CD14-positive monocyte (primary cell): ENCODE measurements at places on chromosomes 4 and X.

DNA sequence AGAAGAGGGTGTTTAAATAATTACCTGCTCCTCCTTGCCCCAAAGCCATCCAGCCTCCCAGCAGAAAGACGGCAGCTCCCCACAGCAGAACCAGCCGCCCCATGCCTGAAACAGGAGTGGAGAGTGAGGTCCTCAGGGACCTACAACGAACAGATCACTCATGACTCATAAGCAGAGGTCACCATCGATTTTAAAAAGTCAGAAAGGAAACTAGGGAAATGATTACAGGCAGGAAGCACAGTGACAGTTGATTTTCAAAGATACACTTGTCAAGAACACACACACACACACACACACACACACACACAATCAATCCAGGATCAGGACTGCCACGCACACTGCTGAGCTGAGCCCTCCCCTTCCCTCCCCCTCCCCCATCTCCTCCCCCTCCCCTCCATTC lies at the start of gene CRLF2:
Gene CRLF2, minus strand, starts transcription at position 118 of the 400 bp plus-strand sequence. Its CDS starts 15 bp downstream, at position 103.
- DNase-seq = peak; percentile 91

GRCh38 chr4:145808021-145808650 lies 128.2 kb downstream of the C4orf51 start:
- DNase-seq = peak; percentile 68

DNA sequence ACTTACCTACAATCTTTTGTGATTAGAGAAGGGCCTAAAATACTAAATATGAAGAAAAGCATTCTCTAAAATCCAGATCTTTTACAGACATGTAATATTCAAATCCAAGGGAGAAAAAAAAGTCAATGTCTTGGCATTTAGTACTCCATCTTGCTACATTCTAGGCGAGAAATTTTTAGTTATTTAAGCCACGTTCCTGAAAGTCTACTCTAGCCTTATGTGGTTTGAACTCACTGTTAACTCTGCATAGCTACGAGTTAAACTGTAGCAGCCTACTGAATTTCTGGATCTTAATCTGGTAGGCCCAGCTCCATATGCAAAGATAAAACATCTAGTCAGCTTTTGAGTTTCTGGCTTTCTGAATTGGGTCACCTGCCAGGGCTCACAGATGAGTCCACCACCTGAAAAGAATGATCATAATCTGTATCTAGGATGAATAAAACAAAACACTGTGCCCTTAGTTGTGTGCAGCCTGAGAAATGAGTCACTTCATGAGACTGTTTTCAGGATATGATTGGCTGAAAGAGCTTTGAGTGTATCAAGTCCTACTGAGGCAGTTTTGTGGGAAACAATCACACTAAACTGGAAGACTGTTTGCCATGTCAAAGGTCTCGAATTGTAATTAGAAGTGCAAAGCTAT lies 3.2 kb upstream of the NEK1 start:
- no peak for DNase-seq

GRCh38 chr4:18816228-18816895 lies 794.8 kb upstream of the LCORL start:
- DNase-seq = no peak

DNA sequence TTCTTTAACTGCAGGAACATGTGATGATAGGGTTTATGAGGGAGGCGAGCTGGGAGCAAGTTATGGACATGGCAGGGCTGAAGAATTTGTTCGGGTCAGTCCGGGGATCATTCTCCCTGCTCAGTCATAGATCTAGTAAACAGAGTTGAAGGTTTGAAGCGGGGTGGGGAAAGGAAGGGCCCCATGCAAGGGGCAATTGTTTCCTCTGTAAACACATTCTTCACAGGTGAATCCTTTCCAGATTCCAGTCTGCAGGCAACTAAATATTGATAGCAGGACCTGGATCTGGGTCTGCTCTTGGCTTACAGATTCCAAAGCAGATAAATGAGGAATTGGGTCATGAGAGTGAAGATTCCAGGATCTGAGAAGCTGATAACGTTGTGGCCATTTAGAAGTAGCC lies 44.3 kb upstream of the ARHGAP24 start:
- DNase-seq = no peak

DNA sequence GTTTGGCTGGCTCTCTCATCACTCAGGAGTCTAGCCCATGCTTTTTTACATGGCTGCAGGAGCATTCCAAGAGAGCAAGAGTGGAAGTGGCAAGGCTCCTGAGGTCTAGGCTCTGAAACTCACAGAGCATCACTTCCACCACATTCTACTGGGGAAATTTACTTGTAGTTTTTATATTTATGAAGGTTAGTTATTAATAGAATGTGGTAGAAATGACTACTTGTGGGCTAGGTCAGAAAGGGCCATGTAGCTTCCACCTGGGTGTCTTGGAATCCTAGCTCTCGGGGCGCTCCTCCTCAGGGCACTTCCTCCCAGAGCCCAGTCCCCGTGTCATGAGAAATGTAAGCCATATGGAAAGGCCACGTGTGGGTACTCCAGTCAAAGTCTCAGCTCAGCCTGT lies 127.0 kb upstream of the CASK start:
- no peak for DNase-seq

GRCh38 chr4:153154007-153154975 lies 50.0 kb upstream of the TRIM2 start:
- DNase-seq = peak; percentile 58

DNA sequence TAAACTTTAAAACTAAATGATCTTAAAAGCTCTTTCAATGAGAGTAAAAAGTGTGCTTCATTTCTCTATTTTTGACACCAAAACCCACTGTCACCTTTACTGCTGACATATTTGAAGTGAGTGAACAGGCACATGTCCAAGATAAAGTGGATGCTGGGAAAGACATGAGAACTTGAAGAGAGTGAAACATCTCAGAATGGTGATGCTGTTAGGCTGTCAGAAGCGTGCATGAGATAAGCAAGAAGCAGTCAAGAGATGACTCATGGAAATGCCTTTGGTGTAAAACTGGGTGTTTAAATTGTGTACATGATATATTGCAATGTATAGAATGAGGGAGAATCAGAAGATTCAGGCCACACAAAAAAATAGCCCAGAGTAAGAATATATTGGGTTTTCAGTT lies 21.8 kb upstream of the GBA3 start:
- DNase-seq = no peak

DNA sequence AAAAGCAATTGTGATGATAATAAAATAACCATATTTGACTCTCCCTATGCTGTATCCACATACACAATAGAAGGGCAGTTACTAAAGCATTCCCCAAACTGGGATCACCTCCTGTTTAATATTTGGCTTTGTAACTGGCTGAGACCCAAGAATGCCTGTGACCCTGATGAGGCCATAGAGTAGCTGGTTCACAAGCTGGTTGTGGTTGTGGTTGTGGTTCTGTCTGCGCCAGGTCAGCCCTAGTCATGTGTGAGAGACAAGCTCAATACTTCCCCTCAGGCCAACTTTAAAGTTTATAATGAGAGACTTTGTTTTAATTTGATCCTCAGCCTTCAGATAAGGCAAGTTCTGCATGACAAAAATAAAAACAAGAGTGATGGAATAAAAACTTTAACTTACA lies 209.9 kb downstream of the PARM1 start:
- no peak for DNase-seq

DNA sequence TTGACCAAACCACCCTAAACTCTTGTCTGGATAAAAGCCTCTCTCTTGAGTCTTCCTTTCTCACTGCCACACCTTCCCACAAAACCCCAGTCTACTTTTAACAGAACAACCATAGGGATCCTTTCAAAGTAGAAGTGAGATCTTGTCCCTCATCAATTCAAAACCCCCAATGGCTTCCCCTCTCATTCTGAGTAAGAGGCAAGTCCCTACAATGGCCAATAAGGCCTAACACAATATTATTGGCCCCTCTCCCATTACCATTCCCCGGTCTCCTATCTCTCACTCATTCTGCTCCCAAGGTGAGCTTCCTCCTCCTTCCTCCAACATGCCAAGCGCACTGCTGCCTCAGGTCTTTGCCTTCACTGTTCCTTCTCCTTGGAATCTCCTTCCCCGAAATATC lies 57.1 kb downstream of the REELD1 start:
- DNase-seq = no peak

- no peak for DNase-seq
Measured at GRCh38 chrX:49161632-49162031, 926 bp upstream of the MAGIX start.
